ENCODE measurements at places on chromosomes 6 and 20. TPM values are rescaled to one million over a fixed set of nuclear protein-coding genes. Genes with fewer than 3 reads are reported as not detected.

DNA sequence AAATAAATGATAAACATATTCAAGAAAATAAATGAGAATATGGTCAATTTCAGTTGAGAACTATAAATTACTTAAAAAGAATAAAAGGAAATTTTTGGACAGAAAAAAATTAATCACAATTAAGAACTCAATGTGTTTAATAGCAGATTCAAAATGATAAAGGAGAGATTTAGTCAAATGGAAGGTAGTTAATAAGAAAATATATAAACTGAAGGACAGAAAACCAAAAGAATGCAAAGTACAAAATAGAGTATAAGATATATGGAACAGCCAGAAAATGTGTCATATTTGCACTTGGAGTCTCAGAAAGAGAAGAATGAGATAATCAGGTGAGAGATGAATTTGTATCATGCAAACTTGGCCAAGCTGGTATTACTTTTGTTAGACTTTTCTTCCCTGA is 201.8 kb upstream of the ARID1B start:
- peaks cover 69% of the 10 kb centered on the region for H3K27me3 ChIP-seq
- no peaks in the 10 kb centered on the region for H3K4me1 ChIP-seq
- peaks cover 16% of the 10 kb centered on the region for H3K36me3 ChIP-seq
- H3K27ac ChIP-seq: no peak overlapping the region
- no peak for DNase-seq

DNA sequence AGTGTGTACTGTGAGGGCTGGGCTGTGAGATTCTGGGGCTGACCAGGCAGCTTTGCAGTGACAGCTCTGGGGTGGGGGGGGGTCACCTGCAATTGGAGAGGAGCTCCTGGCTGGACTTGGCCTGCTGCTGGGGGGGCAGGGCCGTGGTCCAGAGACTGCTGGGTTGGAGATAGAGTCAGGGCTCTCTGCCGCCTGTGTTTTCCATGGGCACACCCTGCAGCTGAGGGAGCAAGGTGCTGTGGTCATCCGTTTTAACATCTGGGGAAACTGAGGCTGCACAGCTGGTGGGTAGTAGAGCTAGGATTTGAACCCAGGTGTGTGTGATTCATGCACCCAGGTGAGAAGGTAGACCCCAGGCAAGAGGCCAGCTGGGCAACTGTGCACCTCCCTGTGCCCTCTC is 7.3 kb downstream of the DLGAP4 start:
- H3K4me3 ChIP-seq: no peak overlapping the region
- no peak overlapping the region for H3K27ac ChIP-seq
- peaks cover 3% of the 10 kb centered on the region for H3K4me1 ChIP-seq
- H3K27me3 ChIP-seq: peaks cover 28% of the 10 kb centered on the region

GRCh38 chr20:57392512-57393271 is 1.5 kb downstream of the RBM38 start:
- H3K4me1 ChIP-seq: peaks cover 47% of the 10 kb centered on the region
- peak overlapping the region; percentile 79 for H3K27ac ChIP-seq
- H3K36me3 ChIP-seq: peaks cover 5% of the 10 kb centered on the region
- H3K4me3 ChIP-seq: peak overlapping the region; percentile 93
- peak; percentile 86 for DNase-seq

DNA sequence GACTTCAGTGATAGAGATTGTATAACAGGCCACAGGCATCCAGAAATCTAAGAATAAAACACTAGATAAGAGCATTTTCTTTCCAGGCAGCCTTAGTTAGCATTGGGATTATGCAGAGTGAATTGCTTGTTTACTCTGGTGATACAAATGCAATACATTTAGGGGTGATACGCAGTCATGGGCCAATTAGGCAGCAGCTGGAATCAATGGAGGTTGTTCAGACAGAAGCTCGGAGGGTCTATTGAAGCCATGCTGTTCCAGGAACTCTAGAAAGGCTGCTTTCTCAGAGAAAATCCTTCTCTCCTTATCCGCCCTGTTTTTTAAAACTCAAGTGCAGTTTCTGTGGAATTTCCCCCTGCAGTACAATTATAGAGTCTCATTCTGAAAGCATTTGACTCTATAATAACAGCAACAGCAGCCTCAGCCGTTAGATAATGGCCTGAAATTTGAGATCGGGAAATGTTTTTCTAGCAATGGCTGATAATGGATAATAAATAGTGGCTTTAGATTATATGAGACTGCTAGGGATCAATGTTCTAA is 364.3 kb upstream of the HS3ST5 start:
- H3K27ac ChIP-seq: no peak overlapping the region
- no peak for DNase-seq
- no peaks in the 10 kb centered on the region for H3K4me1 ChIP-seq
- no peaks in the 10 kb centered on the region for H3K27me3 ChIP-seq
- no peak overlapping the region for H3K4me3 ChIP-seq

ADNP gene
- 55.0 TPM for total RNA-seq

SLC22A7 gene
- total RNA-seq: not detected

Data from natural killer cell treated with Interleukin-12 subunit alpha and Interleukin-12 subunit beta and Interleukin-15 and Interleukin-18, amount 100 ng/mL, for 72 hours (primary cell).